Fibroblast of mammary gland (primary cell): ENCODE measurements at places on chromosomes 16 and 17.

DNA sequence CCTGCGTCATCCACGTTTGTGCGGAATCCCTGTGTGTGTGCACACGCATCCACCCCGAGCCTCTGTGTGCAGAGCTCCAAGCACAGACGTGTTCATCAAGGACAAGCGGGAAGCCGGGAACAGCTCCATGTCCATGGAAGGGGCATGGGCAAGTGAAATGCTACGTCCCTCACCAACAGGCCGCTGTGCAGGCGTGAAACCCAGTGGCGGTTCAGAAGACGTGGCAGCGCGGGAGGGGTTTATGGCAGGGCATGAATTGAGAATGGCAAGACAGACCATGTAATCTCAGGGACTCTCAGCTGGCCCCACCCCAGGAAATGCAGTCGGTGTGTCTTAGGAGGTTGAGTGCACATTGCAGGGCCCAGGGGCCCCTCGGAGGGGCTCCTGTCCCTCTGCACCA is 52.7 kb downstream of the TBC1D16 start:
- DNase-seq: no peak

GRCh38 chr17:13292291-13292690 is 274.5 kb upstream of the ELAC2 start:
- no peak for DNase-seq

DNA sequence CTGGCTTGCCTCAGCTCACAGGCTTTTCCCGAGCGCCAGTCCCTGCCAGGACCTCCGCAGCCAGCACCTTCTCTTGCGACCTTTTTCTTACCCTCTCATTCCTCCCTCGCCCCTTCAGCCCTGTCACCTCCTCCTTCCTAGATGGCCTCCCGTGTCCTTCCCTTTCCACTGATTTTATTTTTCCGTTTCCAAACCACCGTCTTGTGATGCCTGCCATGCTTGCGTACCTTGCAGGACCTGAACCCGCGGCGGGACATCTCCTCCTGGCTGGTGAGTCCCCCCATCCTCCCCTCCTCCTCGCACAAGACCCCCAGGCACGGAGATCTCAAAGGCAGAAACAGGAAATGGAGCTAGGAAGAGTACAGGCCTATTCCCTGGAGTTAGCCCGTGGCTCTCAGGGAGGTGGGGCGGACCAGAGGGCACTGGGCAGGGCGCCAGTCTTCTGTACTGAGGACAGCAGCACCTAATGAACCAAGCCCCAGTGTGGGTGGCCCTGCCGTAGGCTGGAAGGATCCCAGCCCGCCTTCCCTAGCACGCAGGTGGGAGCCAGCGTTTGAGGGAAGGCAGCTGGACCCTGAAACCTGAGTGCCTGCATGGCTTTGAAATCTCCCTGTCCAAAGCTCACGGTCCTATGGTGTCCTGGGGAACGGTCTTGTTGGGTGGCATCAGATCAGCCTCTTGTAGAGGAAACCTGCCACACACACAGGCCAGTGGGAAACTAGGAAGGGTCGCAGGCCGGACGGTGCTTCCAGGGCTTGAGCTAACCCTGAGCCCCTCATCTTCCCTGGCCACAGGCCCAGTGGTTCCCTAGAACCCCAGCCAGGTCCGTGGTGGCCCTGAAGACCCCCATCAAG is 612 bp downstream of the CISD3 start:
- peak; percentile 71 for DNase-seq

- DNase-seq: no peak
Observed at GRCh38 chr16:83958137-83958845, 5.3 kb downstream of the OSGIN1 start.

DNA sequence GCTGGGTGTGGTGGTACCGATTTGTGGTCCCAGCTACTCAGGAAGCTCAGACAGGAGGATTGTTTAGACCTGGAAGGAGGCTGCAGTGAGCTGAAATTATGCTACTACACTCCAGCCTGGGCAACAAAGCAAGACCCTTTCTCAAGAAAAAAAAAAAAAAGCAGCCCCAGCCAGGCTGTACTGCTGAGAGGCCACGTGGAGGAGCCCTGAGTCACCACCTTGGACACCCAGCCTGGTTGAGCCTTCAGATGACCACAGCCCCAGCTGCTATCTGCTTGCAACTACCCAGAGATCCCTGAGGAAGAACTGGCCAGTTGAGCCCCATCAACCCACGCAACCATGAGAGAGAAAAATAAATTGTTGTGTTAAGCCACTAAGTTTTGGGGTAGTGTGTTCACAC is 23.6 kb upstream of the GPRC5C start:
- peak; percentile 77 for DNase-seq
